CD14-positive monocyte (primary cell): ENCODE measurements at places on chromosomes 6 and 20.
A peak's percentile ranks its signal among the peaks of the same experiment; 100 is the strongest.

- DNase-seq: peak; percentile 51
Observed at GRCh38 chr6:154414021-154414813, 57.6 kb upstream of the IPCEF1 start.

DNA sequence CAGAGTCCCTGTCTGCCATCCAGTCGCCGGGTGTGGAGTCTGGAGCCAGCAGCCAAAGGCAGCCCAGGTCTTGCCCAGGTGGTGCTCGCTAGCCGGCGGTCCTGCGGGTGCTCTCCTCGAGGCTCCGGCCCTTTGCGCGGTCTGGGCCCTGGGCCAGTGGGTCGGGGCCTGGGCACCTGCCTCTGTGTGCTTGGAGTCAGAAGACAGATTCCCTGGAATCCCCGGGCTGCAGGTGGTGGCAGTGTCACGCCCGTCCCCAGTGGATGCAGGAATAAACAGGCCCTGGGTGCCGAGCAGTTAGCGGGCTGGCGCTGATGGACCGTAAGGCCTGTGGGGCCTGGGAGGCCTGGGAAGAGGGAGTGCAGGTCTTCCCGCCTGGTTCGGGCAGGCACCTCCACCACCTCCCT, 5.3 kb downstream of the SS18L1 start:
- no peak for DNase-seq

DNA sequence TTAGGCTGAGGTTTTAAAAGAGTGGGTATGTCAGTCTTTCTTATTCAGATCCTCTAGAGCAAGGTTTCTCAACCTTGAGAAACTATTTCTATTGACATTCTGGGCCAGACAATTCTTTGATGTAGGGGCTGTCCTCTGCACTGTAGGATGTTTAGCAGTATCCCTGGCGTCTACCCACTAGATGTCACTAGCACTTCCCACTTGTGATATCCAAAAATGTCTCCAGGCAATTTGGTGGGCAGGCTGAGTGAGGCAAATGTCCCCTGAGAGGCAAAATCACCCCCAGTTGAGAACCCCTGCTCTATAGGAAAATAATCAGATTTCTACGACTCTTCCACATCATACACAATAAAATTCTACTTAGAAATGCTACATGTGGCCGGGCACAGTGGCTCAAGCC, 7.7 kb upstream of the ZKSCAN8 start:
- peak; percentile 25 for DNase-seq

DNA sequence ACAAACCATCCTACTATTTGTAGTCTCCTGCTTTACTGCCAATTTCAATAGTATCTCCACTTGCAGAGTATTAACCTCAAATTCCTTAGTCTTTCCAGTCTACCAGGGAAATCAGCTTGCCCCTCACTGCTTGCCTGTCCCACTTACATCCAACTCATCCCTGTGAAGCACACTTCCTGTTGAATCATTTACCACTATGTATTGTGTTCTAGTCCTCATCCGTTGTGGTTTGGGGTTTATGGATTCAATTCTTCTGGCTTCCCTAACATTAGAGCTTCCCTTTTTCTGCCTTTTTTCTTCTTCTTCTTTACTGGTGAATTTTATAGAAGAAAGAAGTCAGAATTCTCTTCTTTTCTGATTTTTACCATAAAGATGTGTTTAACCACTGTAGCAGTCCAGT, 5.1 kb upstream of the TXLNB start:
- peak; percentile 85 for DNase-seq

DNA sequence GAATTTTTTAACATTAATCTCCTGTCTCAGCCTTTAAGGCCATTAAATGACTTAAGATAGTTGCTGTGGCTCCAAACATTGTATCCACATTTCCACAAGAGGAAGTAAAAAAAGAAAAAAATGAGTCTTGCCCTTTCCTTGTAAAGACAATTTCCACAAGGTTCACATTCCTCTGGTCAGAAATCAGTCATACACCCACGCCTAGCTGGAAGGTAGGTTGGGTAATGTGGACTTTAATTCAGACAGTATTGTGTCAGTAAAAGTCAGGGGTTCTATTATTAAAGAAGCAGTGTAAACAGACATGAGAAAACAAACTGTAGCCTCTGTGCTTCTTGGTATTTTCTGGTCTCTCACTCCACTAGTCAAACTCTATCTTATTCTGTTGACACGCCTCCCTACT, 682.0 kb downstream of the GRIK2 start:
- DNase-seq: no peak

- no peak for DNase-seq
Observed at GRCh38 chr6:45822873-45823272, 192.8 kb downstream of the CLIC5 start.

- no peak for DNase-seq
Observed at GRCh38 chr6:114346451-114346850, 3.6 kb upstream of the HS3ST5 start.

DNA sequence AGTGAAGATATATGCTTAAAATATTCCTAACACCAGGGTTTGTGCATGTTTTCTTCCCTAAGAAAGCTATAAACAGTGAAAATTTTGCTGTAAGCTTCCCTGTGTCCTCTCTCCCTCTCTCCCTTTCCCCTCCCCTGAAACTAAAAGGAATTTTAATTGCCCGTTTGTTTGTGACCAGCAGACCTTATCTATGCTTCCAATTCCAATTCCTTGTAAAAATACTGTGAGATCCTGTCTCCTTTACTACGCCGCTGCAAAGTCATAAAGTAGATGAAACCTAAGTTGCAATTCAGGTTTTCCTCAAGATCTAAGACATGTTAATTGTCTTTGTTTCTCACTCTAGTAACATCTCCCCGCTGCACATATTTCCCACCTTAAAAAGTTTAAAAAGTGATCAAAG, 82.3 kb downstream of the DNAH8 start:
- no peak for DNase-seq

GRCh38 chr6:144377586-144378210, 92.6 kb downstream of the UTRN start:
- DNase-seq: no peak
